CD8-positive, alpha-beta T cell (primary cell): ENCODE measurements at places on chromosomes 5 and 9.

- no peak for DNase-seq
Measured at GRCh38 chr5:135040034-135040332, 6.0 kb upstream of the PITX1 start.

- no peak for DNase-seq
Measured at GRCh38 chr9:25658571-25658970, 19.7 kb downstream of the TUSC1 start.

DNA sequence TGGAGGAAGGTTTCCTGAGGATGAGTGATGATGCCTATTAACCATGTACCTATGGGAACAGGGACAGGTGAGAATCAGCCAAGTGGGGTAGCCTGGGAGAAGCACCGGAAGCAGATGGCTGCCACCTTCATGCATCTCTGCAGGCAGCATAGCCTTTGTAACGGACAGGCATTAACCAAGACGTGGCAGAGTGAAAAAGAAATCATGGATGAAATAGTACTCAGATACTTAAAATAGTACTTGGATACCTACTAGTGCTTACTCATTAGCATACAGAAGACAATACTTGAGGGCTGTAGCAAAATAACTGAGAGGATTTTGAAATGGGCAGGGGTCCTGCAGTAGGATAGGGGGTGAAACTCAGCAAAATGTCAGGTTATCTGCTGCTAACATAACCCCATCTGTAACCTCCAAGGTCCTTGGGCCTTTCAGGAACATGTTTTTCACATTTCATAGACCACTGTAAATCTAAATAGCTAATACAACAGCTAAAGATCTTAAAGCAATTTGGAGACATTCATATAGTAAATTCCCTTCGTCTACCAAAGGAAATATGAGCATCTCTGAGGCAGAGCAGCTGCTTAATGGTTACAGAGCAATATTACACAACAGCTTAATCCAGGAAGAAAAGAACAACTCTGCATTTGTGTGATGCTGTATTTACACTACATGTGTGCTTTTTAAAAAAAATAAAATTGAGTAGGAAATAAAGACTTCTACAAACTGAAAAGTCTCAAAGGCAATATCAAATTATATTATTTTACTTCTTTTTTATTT lies 154.3 kb downstream of the NFIB start:
- DNase-seq: no peak

- DNase-seq: no peak
Measured at GRCh38 chr5:137148159-137148558, 351.0 kb downstream of the SPOCK1 start.

DNA sequence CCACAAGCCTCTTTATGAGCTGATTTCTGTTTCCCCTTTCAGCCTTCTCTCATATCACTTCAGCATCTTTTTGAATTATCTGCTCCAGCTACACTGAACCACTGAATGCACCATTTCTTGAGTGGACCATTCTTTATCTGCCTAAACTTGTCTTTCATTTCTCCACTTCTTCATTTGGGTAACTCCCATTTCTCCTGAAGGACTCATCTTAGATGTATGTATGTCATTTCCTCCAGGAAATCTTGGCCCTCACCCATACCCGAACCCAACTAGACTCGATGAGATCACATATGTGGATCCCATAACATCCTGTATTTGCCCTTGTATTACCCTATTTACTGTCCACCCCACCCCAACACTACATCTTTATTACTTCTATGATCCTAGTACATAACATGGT lies 249.8 kb downstream of the KIF4B start:
- DNase-seq: no peak

DNA sequence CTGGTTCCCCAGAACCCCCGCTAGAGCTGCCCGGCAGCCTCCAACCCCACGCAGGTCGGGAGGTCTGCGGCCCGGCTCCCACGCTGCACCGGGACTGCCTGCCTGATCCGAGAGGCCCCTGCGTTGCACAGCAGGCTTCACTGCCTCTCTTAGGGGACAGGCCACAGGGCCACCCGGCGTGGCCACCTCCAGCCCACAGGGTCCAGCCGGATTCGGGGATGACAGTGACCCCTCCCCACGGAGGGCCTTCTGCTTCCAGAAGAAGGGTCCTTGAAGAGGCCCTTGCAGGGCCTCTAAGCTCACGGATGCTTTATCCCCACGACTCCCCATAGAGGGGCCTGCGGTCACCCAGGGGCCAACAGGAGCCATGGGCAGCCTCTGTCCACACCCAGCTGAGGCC lies 66.1 kb upstream of the PPP1R26 start:
- DNase-seq: no peak

- DNase-seq: no peak
Measured at GRCh38 chr5:180557217-180557809, 34.0 kb downstream of the SCGB3A1 start.

DNA sequence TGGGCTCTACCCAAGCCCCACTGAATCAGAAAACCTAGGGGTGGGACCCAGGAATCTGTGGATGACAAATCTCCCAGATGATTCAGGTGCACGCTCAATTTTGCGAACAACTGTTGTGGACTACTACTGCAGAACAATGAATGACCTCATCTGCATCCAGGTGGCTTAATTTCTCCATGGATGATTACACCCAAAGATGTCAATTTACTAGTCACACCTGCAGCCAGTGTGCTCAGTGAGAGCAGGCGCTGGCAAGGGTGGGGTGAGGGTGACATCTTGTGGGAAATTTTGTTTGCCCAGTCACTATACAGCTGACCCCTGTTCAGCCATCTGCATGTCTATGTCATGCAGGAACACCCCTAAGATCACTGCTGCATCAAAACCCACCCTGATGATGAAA lies 118.2 kb downstream of the ENTREP1 start:
- DNase-seq: no peak

- no peak for DNase-seq
Measured at GRCh38 chr5:78659114-78659513, 10.5 kb upstream of the LHFPL2 start.

DNA sequence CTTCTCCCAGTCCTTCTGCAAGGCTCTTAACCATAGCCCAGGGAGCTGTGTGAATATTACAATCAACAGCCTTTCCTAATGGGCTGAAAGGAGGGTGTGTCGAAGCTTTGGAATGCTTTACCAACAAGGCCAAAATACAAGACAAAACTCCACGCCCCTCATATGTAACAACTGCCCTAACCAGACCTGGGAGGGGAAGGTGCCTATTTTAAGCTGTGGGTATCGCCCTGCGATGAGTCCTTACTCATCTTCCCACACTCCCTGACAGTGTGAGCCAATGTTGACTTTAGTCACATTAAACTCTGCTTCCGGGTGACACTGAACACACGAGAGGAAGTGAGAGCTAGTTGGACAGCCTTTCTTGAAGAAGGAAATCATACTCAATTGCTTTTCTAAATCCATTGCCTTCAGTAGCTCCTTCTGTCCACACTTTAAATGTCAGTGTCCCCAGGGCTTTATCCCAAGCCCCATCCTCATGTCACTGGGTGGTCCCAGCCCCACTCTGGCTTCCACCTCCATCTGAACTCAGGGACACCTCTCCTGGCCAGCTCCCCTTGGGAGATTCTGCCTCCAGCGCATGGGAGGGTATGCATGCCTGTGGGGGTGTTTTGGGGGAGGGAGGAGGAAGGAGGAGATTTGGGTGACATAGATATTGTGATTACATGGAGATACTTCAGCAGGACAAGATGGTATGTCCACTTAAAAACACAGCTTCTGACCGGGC lies 6.5 kb upstream of the TBC1D9B start:
- no peak for DNase-seq

- no peak for DNase-seq
Measured at GRCh38 chr9:122797316-122798063, 2.4 kb upstream of the OR1K1 start.

- DNase-seq: no peak
Measured at GRCh38 chr5:2178528-2178927, 295.8 kb upstream of the IRX4 start.

- no peak for DNase-seq
Measured at GRCh38 chr5:134509308-134510040, 16.0 kb upstream of the JADE2 start.

GRCh38 chr9:4517274-4517673 lies 27.0 kb downstream of the SLC1A1 start:
- no peak for DNase-seq

- no peak for DNase-seq
Measured at GRCh38 chr5:33059081-33059480, 348.0 kb downstream of the NPR3 start.

DNA sequence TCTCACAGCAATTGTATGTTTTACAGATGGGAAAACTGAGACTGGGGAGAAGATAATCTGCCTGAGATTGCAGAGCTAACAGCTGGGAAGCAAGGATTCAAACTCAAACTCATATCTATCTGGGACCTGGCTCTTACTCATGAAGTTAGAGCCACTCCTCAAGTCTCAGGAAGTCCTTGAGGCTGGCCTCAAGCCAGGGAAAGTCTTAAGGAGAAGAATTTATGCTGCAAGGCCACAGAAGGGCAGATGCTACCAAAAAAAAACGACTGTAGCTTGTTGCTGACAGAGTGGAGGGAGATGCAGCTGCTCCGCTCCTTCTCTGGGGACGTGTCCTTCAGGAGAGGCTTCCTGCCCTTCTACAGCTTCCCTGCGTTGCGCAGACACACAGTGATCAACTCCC lies 39.8 kb downstream of the BARHL1 start:
- DNase-seq: no peak
